ENCODE measurements at places on chromosomes 2 and 18.

- DNase-seq = no peak
These were observed 1.5 kb downstream of the STK25 start for GRCh38 chr2:241506793-241507429.

DNA sequence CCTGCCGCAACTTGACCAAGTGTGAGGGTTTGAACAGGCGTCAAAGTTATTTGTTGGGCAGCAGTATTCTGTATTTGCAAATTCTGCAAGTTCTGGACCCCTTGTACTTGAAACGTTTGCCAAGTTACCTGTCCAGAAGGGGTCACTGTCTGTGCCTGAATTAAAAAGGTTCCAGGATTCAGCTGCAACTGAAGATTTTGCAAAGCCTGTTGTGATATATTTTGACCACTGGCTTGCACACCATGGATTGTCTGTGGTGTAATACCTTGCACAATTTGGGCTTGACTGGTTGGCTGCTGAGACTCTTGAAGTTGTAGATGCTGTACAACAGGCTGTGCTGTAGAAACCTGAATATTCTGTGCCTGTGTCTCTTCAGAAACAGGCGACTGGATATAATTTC, 10.2 kb downstream of the SP3 start:
- no peak for DNase-seq

GRCh38 chr2:135913727-135914365, 37.6 kb upstream of the MCM6 start:
- DNase-seq = no peak

DNA sequence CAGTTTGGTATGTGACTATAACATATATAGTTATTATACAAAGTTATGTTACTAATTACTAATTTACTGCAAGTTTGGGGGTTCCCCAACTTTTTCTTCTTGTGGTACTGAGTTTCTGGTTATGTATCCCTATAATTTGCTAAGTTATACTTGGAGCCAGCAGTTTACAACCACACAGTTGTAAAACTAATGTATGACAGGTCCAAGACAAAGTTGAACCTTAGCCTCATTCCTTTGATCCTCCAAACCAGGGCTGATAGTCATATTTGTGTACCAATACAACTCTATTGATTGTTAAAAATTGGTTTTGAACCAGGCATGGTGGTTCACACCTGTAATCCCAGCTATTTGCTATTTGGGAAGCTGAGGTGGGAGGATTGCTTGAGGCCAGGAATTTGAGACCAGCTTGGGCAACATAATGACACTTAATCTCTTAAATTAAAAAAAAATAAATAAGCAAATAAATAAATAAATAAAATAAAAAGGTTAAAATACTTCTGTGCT, 24.3 kb downstream of the RELCH start:
- no peak for DNase-seq

GRCh38 chr2:195168369-195168768, 488.7 kb upstream of the SLC39A10 start:
- DNase-seq = no peak

DNA sequence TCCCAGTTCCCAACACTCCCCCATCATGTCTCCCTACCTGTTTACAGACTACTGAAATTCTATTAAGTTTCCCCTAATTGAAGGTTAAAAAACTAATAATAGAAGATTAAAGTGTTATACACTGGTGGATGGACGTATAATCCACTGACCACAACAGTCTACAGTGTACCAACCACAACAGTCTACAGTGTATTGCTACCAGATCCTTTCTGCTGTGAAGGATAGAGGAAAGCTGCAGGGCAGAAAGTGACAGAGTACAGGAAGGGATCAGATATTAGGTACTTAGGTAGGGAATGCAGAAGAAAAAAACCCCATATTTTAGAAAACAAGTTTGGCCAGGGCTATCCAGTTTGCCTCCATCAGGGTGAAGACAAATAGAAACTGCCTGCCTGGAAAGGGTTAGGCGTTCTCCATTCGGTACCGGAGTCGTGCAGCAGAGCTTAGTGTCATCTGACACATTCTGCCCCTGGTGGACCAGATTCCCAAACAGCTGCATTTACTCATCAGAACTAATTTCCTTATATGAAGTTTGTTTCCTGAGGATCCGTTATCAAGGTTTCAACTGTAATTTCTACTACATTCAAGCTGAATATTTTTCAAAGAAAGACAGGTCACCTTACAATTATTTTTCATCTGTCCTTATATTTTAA, 49.9 kb downstream of the KLF7 start:
- no peak for DNase-seq

DNA sequence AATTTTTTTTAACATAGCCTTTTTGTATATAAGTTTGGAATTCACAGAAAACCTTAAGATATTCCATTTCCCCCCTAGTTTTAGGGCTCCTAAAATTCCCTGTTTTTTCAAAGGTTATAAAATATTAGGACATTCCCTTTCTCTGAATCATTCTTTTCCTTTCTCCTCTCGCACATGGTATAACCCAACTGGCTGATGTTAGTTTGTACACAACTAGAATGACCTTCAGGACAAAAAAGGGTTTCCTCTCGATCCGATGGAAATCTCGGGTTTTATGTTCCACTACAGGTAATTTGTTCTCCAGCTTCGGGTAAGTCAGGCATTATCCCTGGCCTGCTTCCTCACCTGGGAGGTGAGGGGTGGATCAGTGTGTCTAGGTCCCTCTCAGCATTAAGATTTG, 215.1 kb downstream of the LDLRAD4 start:
- peak; percentile 9 for DNase-seq

All from activated T-cell treated with anti-CD3 and anti-CD28 coated beads, Interleukin-2, amount 50 U/mL, for 24 hours (primary cell).